ENCODE measurements at places on chromosomes 6 and 20. TPM values are rescaled to one million over a fixed set of nuclear protein-coding genes. Genes with fewer than 3 reads are reported as not detected.

Gene DAAM2
- not detected for polyA plus RNA-seq

Gene KCNK16
- not detected for polyA plus RNA-seq

Gene KCNS1
- 0.18 TPM for polyA plus RNA-seq

Gene FOXS1
- polyA plus RNA-seq = not detected

Gene THBS2
- polyA plus RNA-seq = not detected

Gene SLC22A7
- not detected for polyA plus RNA-seq

Gene SCRT2
- polyA plus RNA-seq = not detected

Gene MEI4
- not detected for polyA plus RNA-seq

Gene POLR3F
- 9.2 TPM for polyA plus RNA-seq

Gene MYT1
- polyA plus RNA-seq = 0.14 TPM

Gene COL12A1
- polyA plus RNA-seq = not detected

Gene MUC22
- polyA plus RNA-seq = not detected

Gene TRIM40
- polyA plus RNA-seq = not detected

Gene TPD52L1
- polyA plus RNA-seq = 0.40 TPM

Gene SLC12A5
- not detected for polyA plus RNA-seq

Gene TCF21
- polyA plus RNA-seq = not detected

Gene CUTA
- 435 TPM for polyA plus RNA-seq

Gene COL19A1
- not detected for polyA plus RNA-seq

Gene CCDC170
- polyA plus RNA-seq = not detected

Gene RPL10A
- 1,161 TPM for polyA plus RNA-seq

Gene SLC17A5
- polyA plus RNA-seq = 9.2 TPM

Gene ZC3H12D
- polyA plus RNA-seq = 7.1 TPM

Gene FAM83C
- not detected for polyA plus RNA-seq
